Hematopoietic multipotent progenitor cell treated with erythropoietin and hydrocortisone succinate and interleukin-3 and kit ligand, for 4 days (in vitro differentiated cells): ENCODE measurements at places on chromosomes 12 and 14.

GRCh38 chr12:51522696-51523095 is 68.3 kb upstream of the SCN8A start:
- peak; percentile 84 for DNase-seq

- DNase-seq, result peak; percentile 53
Observed at GRCh38 chr12:65081496-65081895, 39.6 kb downstream of the WIF1 start.

DNA sequence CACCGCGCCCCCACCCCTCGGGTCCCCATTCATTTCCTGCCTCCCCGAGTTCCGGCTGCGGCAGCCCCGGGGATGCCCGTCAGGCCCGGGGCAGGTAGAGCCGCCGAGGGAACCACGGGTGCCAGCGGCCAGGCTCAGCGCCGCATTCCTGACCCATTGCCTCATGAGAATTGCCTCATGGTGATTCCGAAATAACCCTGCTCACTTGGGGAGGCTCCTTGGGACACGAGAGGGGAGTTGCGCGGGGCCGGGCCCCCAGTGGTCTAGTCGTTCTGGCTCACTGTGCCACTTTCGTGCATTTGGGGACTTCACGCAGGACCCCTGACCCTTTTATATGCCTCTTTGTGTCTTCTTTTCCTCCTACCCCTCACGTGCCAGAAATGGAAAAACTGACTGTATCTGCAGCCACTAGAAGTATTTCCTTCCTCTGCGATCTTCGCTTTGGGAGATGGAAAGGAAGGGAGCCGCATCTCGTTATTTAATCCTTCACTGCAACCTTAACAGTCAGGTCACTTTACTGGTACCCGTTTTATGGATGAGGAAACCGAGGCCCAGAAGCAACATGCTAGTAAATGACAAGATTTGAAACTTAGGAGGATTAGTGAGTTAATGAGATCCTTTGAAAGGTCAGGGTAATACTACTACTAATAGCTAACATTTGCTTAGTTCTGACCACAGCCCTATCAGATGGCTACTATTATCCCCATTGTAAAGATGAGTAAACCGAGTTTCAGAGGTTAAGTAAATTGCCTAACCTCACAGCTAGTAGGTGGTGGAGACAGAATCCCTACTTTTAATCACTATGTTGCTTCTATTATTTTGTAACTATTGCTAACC is 768 bp downstream of the PTPN11 start:
- peak; percentile 59 for DNase-seq

- no peak for DNase-seq
Observed at GRCh38 chr12:70040141-70040540, 203.1 kb upstream of the CNOT2 start.

- DNase-seq, result peak; percentile 86
Observed at GRCh38 chr12:89244536-89244935, 107.8 kb downstream of the DUSP6 start.

- no peak for DNase-seq
Observed at GRCh38 chr12:121279071-121279375, 17.5 kb downstream of the CAMKK2 start.

GRCh38 chr12:67677166-67677565 is 28.6 kb downstream of the DYRK2 start:
- DNase-seq, result no peak
